ENCODE measurements at places on chromosomes 5 and 9.

- H3K36me3 ChIP-seq = no peaks in the 10 kb centered on the region
- no peak overlapping the region for H3K4me3 ChIP-seq
- H3K27ac ChIP-seq = no peak overlapping the region
These were observed 421.3 kb downstream of the CDH12 start for GRCh38 chr5:22431840-22432239.

GRCh38 chr5:11105696-11106095, 344.7 kb upstream of the DAP start:
- no peak for DNase-seq
- H3K27me3 ChIP-seq = no peaks in the 10 kb centered on the region
- no peaks in the 10 kb centered on the region for H3K36me3 ChIP-seq
- no peaks in the 10 kb centered on the region for H3K4me1 ChIP-seq

DNA sequence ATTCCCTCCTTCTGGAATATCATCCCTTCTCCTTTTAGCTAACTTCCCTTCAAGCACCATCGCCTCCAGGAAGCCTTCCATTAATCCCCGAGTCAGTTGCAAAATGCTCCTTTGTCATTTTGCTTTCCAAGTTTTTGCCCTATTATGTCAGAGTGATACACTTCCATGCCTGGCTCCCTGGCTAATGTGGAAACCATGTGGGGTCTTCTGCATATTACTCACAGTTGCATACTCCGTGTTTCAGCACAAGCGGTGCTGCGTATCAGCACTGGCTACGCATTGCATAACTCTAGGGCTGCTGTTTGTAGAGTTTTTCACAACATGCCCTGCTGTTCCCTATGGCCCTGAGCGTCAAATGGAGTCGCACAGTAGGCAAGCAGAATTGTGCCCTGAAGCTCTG, 1.9 kb downstream of the TEX53 start:
- no peaks in the 10 kb centered on the region for H3K27me3 ChIP-seq
- no peak for DNase-seq
- no peaks in the 10 kb centered on the region for H3K36me3 ChIP-seq
- H3K4me3 ChIP-seq = no peak overlapping the region

DNA sequence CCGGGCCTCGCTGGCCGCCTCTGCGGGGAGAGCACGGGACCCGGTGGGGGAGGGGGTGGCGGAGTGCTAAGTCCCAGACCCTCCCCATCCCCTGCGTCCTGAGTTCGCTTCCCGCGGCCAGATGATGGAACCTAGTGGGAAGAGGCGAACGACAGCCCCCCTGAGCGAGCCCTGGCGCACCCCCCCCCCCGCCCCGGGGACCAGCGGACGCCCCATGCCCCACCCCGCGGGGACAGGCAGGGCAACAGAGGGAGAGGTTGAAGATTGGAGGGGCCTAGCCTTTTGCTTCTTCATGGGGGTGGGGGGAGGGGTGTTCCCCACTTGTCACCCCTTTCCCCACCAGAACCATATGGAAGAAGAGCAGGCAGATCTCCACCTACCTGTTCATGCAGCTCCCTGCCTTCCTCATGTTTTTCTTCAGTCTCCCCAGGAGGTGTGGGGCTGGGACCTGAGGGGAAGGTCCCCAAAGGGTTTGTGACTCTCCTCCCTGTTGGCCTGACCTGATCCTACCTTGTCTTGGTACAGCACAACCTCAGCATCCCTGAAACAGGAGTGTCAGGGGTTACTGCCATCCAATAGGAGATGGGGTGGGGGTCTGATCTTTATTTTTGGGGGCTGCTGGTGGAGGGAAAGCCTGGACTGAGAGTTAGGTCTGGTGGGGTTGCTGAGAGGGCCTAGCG, 485 bp downstream of the FAM53C start:
- H3K4me3 ChIP-seq = peak overlapping the region; percentile 89
- H3K4me1 ChIP-seq = peaks cover 17% of the 10 kb centered on the region
- DNase-seq = no peak
- no peaks in the 10 kb centered on the region for H3K36me3 ChIP-seq
- H3K27ac ChIP-seq = peak overlapping the region; percentile 95

GRCh38 chr9:79684711-79685575, 113.2 kb downstream of the TLE4 start:
- no peak overlapping the region for H3K27ac ChIP-seq
- no peak overlapping the region for H3K4me3 ChIP-seq
- H3K4me1 ChIP-seq = peaks cover 15% of the 10 kb centered on the region
- DNase-seq = no peak
- no peaks in the 10 kb centered on the region for H3K36me3 ChIP-seq
- no peaks in the 10 kb centered on the region for H3K27me3 ChIP-seq
